Activated gamma-delta T cell treated with Interleukin-2 at 50 U/mL for 16 hours (primary cell): ENCODE measurements at places on chromosomes 7 and 10.

DNA sequence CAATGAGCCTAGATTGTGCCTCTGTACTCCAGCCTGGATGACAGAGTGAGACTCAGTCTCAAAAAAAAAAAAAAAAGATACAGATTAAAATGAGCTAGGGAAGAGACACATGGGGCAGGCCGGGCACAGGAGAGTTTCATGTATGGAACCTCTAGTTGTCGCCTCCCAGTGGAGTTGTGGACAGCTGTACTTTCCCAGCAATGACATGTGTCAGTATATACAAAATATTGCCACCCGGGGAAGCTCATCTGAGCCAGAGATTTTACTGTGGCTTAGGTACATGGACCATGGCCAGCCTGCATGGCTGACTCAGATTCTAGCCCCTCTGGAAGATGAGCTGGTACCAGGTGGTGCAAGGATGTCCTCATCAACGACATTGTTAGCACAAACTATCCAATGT lies 87.4 kb downstream of the COL26A1 start:
- no peak for DNase-seq

- DNase-seq = no peak
Observed at GRCh38 chr7:44095781-44096180, 8.4 kb upstream of the AEBP1 start.

DNA sequence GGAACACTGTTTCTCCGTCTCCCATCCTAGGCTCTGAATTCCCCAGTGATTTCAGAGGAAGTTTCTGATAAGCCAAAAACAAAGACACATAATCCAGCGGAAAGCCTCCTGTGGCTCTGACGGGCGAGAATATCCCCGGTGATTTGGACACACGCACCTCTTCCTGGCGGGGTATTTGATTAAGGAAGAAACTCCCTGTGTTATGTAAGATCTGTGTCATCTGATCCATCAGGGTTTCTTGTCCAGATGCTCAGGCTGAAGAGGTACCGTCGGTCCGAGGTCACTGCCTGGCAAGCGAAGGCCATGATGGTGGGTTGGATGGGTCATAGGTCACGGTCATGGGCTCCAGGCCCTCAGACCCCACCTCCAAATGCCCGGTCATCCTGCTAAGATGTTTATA lies 39.6 kb upstream of the DNAJB6 start:
- DNase-seq = no peak

DNA sequence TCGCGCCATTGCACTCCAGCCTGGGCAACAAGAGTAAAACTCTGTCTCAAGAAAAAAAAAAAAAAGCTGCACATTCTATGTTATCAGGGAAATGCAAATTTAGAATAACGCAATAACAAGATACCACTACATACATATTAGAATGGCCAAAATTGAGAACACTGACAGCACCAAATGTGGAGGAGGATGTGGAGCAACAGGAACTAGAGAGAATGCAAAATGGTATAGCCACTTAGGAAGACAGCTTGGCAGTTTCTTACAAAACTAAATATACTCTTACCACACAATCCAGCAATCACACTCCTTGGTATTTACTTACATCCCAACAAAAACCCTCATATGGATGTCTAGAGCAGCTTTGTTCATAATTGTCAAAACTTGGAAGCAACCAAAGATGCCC lies 76.8 kb downstream of the ALOX5 start:
- no peak for DNase-seq

DNA sequence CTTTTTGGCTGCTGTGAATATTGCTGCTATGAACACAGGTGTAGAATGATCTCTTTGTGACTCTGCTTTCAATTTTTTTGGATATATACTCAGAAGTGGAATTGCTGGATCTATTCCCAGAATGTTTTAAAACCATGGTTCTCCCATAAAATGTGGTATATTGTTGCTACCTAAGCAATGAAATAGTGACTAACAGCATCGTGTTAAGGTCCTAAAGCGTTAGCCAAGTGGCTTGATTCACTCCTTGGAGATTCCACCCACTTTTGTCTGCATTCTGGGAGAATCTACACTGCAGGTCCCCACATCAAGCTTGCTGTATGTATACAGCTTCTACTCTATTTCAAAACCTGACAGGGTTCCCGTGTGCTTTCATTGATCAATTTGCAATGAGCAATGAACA lies 105.6 kb downstream of the CDK6 start:
- no peak for DNase-seq

DNA sequence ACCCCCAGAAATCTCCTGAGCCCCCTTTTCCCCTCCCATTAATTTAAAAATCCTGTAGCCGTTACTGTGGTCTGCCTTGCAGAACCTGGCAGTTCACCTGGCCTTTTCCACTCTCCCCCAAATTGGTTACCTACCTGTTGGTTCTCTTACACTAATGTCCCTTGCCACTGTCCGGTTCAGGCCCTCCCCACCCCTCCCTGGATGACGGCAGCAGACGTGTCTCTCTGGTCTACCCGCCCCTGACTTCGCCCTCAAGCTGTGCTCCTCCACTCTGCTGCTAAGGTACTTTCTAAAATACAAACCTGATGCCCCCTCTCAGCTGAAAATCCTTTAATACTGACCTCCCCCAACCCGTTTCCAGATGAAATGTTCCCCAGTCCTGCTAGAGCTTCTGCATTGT lies 15.6 kb upstream of the SH3PXD2A start:
- no peak for DNase-seq

- DNase-seq = no peak
Observed at GRCh38 chr7:73700581-73701134, 17.3 kb downstream of the BUD23 start.

GRCh38 chr10:112951359-112952281 lies 1.6 kb downstream of the TCF7L2 start:
- no peak for DNase-seq

DNA sequence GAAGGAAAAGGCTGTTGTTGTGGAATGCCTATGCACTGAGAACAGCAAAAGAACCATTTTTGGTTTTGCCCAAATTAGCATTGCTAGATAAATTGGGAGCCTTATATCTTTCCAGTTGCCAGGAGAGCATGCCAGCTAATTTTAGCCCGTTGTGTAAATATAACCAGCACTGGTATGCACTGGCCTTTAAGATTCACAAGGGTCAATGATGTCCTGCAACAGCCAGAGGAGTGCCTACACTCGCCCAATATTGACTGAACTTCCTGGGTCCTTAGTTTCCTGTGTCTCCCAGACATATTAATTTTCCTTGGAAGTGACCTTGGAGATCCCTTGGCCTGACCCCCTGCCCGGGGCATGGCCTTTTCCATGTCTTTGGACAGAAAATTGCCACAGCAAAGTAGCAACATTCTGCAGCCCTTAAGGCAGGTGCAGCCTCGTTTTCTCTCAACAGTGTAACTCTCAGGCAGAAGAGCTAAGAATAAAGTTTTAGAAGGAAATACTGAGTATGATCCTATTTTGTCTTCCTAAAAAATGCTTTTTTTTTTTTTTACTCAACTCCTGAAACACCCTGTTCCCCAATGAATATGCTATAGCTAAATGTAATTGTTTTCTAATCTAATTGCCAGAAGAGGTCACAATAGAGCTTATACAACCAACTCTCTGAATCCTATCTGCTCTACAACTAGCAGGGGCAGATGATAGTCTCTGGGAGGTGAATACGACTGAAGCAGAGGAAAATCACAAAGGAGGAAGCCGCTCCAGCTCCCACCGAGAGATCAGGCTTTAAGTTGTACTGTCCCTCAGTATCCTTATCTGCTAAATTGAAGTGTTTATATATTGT lies 131.9 kb upstream of the PCGF5 start:
- DNase-seq = no peak

- no peak for DNase-seq
Observed at GRCh38 chr10:62374862-62375710, 917 bp downstream of the ZNF365 start.

- no peak for DNase-seq
Observed at GRCh38 chr10:101893510-101894120, 50.0 kb upstream of the KCNIP2 start.

DNA sequence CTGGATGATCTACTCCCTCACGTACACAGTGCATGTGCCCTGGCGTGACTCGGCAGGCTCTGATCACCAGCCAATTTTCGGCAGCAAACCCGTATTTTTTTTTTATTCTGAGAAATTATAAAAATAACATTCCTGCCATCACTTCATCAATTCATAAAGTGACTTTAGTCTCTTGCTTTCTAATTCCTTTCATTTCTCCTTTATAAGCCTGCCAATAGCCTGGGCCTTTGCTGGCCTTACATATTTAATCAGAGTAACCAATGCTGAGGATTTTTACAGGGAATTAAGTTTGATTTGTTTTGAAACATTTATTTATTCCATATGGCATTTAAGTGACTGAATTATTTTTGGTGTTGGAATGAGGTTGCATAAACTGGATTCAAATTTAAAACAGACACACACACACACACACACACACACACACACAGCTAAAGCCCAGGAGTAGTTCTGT lies 140.8 kb downstream of the ETV1 start:
- DNase-seq = no peak

GRCh38 chr10:58087896-58088295 lies 179.8 kb downstream of the IPMK start:
- no peak for DNase-seq

GRCh38 chr7:108181073-108181985 lies 51.2 kb upstream of the LAMB4 start:
- no peak for DNase-seq

DNA sequence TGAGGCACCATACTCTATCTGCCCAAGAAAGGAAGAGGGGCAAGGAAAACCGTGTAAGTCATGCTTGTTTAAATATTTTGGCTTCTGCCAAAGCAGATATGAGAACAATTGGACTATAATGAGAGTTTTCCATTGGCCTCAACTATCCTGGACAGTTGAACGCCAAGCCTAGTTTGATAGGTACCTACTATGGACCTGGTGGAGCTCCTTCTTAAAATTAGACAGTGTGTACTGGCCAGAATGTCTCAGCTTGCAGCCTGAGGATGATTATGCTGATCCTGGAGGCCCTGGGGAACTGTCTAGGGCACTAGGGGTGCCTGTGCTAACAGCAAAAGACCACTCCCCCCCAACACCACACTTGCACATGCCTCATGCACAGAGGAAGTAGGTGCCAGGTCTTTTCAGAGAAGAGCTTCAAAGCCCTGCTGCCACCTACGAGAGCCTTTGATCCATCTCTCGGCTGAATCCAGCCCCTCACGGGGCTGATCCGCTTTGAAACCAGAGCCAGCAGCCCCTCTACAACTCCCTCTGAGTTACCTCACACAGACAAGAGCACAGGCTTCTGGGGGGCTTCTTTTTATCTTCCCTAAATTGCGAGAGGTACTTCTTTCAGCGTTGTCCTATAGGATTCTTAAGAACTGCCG lies 473.8 kb upstream of the GALNT17 start:
- no peak for DNase-seq

DNA sequence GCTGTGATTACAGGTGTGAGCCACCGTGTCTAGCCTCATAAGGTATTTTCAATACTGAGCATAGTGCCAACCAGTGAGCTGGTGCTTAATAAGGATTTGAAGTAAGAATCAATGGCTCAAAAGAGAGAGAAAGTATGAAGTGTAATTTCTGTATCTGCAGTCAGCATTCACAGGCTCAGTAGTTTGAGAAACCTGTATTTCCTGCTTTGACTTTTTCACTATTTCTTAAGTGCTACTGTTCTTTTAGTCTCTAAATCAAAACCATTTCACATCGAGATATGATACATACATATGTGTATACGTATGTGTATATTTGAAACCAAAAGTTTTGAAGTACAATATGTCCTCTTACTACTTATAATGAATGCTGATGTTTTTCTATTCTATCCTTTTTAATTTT lies 189.9 kb downstream of the PPP1R9A start:
- no peak for DNase-seq

- no peak for DNase-seq
Observed at GRCh38 chr7:29297194-29297890, 102.8 kb downstream of the CHN2 start.

GRCh38 chr10:130921461-130921860 lies 390.1 kb downstream of the TCERG1L start:
- no peak for DNase-seq

GRCh38 chr7:82602066-82602465 lies 158.5 kb upstream of the CACNA2D1 start:
- no peak for DNase-seq

DNA sequence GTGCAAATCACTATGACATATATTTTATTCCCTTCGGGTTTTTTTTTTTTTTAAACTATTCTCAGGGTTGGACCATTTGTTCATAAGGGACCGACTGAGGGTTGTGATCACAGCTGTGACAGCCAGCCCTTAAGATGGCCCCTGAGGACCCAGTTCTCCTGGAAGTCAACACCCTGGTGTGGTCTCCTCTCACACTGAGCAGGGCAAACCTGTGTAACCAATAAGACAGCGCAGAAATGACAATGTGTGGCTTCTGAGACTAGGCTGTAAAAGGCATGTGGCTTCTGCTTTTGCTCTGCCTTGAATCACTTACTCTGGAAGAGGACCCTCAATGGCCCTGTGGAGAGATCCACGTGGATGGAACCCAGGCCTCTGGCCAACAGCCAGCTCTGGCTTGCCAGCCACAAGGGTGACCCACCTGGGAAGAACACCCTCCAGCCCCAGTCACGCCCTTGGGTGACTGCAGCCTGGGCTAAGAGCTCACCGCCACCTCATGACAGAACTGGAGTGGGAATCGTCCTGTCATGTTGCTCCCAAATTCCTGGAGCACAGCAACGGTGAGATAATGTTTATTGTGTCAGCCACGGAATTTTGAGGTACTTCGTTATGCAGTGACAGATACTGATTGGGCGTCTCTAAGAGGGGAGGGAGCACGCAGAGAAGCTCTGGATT lies 127.1 kb downstream of the CLEC2L start:
- DNase-seq = no peak
